Osteoblast (primary cell): ENCODE measurements at places on chromosomes 3 and 15. TPM values are rescaled to one million over a fixed set of nuclear protein-coding genes. Genes with fewer than 3 reads are reported as not detected.

- DNase-seq: no peak
Observed at GRCh38 chr3:4738737-4739274, 240.4 kb upstream of the BHLHE40 start.

GRCh38 chr3:17709236-17709810, 33.1 kb downstream of the TBC1D5 start:
- DNase-seq: no peak

- peak; percentile 81 for DNase-seq
Observed at GRCh38 chr3:120350401-120350941, 1.3 kb upstream of the LRRC58 start.

GRCh38 chr15:33375236-33375635, 64.5 kb downstream of the RYR3 start:
- DNase-seq: no peak

DNA sequence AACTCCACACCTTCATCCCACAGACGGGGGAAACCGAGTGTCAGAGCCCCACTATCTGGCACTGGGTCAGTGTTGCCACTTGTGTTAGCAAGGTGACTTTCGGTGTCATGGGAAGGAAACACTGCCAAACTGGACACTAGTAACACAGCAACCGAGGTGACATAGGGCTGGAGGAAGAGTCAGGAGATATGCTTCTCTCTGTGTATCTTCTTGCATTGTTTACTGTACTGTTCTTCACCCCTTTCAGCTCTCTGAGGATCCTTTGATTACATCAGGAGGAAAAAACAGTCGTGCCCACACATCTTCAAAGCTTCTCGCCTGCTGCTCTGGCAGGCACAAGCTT, 109.4 kb upstream of the RAD18 start:
- DNase-seq: no peak

The C3orf85 gene
- not detected in 2 replicates for total RNA-seq

The GOLGA6L2 gene
- total RNA-seq: not detected in 2 replicates

DNA sequence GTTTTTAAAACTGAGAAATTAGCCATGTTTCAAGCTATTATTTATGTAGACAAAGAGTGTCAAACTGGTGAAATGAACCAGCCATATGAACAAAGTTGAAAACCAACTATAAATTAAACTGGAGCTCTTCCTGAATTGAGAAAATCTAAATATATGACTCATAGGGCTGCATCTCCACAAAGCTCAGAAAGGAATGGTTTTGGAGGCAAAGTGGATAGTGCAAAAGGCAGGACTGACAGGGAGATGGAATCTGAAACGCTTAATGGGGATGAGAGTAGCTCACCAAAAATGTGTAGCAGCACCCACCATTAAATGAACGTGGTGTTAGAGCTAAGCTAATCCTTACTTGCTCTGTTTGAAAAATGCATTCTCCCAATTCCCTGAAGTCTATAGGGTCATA, 1066.0 kb downstream of the AGBL1 start:
- no peak for DNase-seq

- DNase-seq: no peak
Observed at GRCh38 chr3:46561951-46562350, 4.2 kb downstream of the LRRC2 start.

GRCh38 chr3:147483578-147483977, 74.4 kb downstream of the ZIC1 start:
- no peak for DNase-seq

- DNase-seq: no peak
Observed at GRCh38 chr3:42438758-42439157, 28.3 kb upstream of the LYZL4 start.
